Mucosa of gallbladder (tissue), 1 donor: ENCODE measurements at places on chromosomes 12 and 14.

GRCh38 chr12:58250077-58250476, 308.7 kb downstream of the ATP23 start:
- DNase-seq: no peak

- no peak for DNase-seq
Observed at GRCh38 chr14:90639641-90640040, 176.6 kb downstream of the TTC7B start.

GRCh38 chr14:75434138-75434889, 6.5 kb downstream of the JDP2 start:
- DNase-seq: no peak

DNA sequence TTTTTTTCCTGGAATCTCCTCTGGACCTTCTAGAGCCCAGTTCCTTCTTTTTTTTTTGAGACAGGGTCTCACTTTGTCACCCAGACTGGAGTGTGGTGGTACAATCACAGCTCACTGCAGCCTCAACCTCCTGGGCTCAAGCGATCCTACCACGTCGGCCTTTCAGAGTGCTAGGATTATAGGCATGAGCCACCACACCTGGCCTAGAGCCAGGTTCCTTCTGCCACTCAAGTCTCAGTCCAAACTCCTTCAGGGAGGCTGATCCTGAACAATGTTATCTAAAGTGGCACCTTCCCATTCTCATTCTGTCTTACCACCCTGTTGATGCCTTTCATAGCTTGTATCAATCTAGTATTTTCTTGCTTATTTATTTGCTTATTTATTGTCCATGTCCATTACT, 22.3 kb upstream of the ELK3 start:
- DNase-seq: no peak

GRCh38 chr14:43285575-43285974, 1221.5 kb downstream of the FSCB start:
- DNase-seq: no peak
